GM12865 (cell line): ENCODE measurements at places on chromosomes 6 and 20.

DNA sequence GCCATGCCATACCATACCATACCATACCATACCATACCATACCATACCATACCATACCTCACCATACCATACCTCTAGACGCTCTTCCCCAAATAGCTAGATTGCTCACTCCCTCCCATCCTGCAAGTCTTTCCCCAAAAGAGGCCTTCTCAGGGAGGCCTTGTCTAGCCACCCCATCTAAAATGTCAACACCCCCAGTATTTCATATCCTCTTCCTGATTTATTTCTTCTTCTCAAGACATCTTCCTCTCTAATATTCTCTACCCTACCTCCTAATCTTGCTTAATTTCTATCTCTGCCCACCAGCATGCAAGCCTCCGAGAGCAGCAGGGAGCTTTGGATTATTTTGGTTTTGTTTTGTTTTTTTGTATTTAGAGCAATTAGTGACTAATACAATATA, 225.2 kb upstream of the RREB1 start:
- DNase-seq, result no peak

DNA sequence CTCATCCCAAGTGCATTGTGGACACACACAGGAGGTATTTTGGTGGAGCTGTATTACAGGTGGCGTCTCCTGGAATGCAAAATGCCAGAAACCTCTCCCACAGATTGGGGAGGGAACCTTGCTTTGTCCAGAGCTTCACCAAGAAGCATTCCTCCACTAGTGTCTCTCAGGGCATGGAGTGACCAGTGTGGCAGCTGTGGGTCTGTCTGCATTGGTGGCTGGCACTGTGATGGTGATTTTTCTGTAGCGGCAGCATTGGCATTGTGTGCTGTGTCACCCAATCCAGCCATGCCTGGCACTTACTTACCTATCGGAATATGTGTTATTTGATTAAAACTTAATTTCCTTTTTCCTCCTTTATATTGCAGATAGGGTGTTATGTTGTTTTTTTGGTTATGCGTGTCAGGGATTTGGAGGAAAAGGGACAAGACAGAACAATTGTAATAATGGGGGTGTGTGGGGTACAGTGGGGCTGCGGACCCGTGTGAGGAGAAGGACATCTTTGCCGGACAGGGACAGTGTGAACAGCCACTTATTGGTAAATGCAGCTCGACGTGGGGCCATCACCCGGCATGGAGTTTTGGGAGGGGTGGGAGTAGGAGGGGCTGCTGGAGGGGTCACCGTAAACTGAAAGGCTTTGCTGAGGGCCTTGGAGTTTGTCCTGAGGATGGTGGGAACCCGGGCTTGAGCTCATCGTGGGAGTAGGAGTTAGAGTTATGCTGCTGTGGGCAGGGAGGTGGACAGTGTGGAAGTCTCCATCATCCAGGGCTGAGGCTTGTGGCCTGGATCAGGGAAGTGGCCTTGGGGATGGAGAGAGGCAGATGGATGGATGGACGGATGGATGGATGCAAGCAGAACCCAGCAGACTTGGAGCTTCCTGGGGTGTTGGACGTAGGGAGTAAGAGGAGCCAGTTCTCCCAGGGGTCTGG, 105.0 kb downstream of the SYCP2 start:
- DNase-seq, result no peak

DNA sequence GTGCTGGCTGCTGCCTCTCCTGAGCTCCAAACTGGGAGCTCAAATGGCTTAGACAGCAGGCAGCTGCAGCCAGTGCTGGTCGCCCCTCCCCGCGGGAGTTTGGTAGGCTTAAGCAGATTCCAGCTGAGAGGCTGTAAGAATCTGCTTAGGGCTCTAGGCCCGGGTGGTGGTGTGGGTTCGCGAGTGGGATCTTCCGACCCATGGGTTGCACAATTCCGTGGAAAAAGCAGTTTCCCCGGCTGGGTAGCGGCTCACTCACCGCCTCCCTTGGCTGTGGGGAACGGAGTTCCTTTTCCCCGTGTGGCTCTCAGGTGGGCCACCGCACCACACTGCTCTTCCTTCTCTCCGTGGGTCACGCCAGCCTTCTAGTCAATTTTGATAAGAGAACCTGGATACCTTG, 232.5 kb downstream of the PKHD1 start:
- DNase-seq, result no peak

DNA sequence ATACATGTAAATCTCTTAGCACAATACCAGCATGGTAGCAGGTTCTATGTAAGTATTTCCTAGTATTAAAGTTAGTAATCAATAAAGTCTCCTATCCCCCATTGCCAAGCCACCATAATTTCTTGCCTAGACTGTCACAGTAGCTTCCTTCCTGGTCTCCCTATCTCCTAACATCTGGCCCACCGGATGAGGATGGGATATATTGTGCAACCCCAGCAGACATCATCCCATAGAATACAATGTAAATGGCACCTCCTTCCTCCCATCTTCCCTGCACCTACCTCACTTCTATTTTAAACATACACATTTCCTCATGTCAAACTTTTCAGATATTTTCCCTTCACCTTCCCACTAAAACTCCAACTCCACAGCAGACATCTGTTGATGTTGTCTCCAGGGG, 3.5 kb upstream of the BTN3A1 start:
- DNase-seq, result no peak

DNA sequence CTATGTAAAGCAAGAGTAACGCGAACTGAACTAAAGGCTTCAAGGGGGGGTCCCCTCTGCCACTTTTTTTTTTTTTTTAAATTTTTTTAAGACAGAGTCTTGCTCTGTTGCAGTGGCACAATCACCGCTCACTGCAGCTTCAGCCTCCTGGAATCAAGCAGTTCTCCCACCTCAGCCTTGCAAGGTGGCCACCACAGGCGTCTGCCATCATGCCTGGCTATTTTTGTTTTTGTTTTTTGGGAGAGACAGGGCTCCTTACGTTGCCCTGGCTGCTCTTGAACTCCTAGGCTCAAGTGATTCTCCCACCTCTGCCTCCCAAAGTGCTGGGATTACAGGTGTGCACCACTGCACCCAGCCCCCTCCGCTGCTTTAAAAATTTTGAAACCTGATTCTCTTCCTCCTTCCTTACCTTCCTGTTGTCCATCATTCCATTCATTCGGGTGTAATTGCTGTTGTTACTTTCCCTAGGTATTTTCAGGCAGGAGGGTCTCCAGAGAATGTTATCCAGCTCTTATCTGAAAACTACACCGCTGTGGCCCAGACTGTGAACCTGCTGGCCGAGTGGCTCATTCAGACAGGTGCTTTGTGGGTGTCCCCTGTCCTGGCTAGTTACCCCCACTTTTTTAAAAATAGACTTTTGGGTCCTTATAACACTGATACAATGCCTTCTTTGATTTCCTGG, 5.4 kb downstream of the NELFCD start:
- DNase-seq, result no peak

GRCh38 chr6:169427856-169428255, 174.2 kb upstream of the THBS2 start:
- no peak for DNase-seq

DNA sequence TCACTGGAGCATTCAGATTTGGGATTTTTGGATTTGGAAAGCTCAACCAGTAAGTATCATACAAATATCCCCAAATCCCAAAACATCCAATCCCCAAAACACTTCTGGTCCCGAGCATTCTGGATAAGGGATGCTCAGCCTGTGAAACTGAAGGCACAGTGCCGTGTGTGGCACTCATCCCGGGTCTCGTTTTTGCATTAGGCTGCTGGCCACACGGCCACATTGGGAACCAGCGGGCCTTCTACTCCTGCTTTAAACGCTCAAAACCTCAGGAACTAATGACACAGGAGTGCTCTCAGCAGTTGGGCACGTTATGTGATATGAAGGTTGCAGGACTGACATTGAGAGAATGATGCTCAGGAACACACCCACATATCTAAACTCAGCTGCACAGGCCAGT, 35.6 kb downstream of the PSMG4 start:
- no peak for DNase-seq

- DNase-seq, result peak; percentile 8
Measured at GRCh38 chr6:99305021-99305554, 44.4 kb downstream of the FAXC start.

- no peak for DNase-seq
Measured at GRCh38 chr20:31544600-31544999, 30.4 kb downstream of the HM13 start.

GRCh38 chr20:64056889-64057627, 5.9 kb upstream of the TCEA2 start:
- no peak for DNase-seq

- DNase-seq, result no peak
Measured at GRCh38 chr6:36247693-36248092, 22.2 kb upstream of the PNPLA1 start.

GRCh38 chr6:156562019-156562418, 215.2 kb upstream of the ARID1B start:
- no peak for DNase-seq

GRCh38 chr6:157075549-157076450, 247.5 kb downstream of the TMEM242 start:
- DNase-seq, result peak; percentile 71

DNA sequence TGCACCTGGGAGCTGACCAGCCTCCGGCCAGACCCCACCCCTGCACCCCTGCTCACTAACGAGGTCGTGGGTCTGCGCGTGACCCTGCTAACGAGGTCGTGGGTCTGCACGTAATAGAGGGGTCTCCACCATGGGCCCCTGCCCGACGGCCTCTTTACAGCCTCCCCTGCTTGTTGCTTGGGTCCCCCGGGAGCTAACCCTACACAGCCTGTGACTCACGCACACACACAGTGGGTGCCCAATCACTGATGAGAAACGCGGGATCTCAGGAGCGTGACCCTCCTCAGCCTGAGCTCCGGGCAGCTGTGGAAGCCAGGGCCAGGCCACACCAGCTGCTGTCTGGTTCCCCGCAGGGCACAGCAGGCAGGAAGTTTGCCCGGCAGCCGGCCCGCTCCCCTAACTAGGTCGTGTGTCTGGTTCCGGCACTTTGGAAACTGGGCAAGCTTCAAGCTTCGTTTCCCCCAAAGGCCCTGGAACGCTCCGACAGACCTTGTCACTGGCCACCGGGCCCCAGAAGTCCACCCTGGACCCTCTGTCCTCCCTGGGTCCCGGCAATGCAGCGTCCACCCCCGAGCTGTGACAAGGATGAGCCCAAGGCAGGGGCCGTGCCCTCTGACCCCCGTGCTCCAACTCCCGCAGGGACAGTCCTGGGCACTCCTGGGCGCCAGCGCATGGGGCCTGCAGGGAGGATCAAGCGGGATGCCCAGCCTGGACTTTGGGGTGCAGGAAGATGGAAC, 767 bp downstream of the PTK6 start:
- DNase-seq, result no peak

DNA sequence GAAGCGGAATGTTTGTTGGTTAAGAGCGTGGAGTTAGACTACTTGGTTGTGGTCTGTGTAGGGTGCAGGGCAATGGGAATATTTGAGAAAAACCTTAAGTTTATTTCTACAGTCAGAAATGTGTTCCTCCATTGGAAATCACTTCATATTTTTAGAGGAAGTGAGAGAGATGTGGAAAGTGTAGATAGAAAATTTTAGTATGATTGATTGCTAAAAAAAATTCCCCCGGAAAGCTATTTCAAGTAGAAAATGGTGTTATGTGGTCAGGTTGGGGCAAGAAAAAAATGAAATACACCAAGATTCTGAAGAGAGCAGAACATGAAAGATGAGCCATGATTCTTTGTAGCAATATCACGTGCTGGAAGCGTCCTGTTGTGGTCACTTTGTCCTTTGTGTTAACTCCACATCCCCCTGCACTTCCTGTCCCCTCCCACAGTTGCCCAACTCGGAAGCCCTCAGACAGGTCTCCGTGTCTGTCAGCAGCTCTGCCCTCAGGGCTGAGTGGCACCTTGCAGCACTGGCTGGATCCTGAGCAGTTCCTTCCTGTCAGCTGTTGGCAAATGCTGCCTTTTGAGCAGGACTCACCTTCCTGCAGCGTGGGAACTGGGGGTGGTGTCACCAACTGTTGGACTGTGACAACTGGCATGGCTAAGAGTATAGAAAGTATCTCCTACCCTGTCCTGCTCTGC, 137.5 kb upstream of the SLC24A3 start:
- peak; percentile 87 for DNase-seq

DNA sequence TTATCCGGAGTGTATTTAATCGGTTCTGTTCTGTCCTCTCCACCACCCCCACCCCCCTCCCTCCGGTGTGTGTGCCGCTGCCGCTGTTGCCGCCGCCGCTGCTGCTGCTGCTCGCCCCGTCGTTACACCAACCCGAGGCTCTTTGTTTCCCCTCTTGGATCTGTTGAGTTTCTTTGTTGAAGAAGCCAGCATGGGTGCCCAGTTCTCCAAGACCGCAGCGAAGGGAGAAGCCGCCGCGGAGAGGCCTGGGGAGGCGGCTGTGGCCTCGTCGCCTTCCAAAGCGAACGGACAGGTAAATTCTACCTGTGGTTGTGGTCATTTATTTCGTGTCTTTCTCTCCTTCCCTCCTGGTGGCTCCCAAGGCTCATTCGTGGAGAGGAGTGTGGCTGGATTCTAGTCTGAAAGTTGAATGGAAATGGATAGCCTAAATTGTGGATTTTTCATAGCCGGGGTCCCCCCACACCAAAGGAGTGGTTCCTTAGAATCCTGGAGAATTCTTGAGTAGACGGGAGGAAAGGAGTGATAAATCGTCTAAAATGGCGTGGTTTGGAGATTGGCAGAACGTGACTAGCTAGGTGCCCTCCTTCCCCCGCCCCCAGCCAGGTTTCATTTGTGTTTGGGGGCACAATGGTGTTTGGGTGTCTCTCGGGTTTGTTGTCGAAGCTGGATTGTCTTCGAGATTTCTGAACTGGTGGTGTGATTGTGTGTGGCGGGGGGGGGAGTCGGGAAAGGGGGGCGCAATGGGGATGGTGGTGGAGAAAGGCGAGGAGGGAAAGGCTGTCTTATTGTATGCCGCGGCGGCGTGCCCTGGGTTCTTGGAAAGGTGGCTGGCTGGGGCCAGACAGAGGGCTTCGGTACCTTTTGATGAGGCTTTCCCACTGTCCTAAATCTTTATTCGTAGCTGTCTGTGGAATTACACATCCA, 673 bp downstream of the MARCKS start:
- peak; percentile 76 for DNase-seq

DNA sequence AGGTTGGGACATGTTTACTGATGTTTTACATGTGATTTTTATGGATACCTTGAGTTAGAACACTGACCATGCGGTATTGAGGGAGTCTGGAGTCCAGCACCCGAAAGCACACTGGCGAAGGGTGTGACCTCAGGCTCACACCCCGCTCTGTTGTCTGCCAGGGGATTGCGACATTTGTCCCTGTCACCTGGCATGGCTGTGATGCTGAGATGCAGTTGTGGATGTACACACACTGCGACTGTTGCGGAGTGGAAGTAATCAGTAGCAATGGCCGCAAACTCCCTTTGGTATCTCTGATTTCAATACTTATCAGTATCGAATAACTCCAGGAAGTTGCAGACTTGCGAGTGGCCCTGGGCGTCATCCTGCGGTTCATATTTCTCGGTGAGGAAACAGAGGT, 43.2 kb downstream of the CDH4 start:
- no peak for DNase-seq

DNA sequence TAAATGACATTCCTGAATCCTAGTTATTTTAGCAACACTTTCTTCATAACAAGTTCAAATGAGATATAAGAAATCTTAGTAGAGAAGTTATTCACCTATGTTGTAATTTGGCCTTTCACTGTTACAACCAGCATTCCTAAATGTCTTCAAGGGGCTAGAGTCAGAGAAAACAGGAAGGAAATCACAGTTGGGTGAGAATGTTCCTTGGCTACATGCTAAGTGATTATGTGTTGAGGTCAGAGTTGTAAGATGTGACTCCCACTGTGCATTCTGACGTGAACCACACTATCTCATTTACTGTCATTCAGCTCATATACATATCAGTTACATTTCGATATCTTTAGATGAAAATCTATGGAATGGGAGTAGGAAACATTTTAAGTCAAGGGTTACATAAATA, 51.0 kb upstream of the MLIP start:
- no peak for DNase-seq
